ENCODE measurements at places on chromosomes 16 and 17.

DNA sequence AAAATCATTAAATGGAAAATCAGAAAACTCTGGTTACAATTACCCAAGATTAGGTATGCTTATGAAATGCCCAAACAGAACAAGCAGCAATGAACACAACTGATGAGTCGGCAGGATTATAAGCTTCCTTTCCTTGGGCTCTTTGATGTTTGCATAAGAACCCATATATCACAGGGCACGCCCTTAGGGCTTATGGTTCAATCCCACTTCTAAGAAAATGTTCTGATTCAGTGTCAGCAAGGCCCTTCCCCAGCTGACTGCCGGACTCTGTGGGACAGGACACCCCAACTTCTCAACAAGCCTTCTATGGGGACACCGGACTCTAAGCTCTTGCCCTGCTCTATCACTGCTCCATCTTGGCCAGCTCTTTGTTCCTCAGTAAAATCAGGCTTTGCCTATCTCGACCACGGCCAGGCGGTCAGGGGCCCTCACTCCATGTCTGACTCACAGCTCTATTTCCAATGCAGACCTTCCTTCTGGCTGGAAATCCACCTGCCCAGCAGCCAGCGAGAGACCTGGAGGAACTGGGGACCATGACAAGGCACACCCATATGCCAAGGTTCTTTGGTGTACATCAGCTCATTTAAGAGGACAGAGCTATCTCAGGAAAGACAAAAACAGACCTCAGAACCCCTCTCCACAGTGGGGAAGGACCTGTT is 26.8 kb downstream of the LITAFD start:
- DNase-seq = no peak

- no peak for DNase-seq
Observed at GRCh38 chr17:48584223-48584741, 5.8 kb downstream of the HOXB3 start.

DNA sequence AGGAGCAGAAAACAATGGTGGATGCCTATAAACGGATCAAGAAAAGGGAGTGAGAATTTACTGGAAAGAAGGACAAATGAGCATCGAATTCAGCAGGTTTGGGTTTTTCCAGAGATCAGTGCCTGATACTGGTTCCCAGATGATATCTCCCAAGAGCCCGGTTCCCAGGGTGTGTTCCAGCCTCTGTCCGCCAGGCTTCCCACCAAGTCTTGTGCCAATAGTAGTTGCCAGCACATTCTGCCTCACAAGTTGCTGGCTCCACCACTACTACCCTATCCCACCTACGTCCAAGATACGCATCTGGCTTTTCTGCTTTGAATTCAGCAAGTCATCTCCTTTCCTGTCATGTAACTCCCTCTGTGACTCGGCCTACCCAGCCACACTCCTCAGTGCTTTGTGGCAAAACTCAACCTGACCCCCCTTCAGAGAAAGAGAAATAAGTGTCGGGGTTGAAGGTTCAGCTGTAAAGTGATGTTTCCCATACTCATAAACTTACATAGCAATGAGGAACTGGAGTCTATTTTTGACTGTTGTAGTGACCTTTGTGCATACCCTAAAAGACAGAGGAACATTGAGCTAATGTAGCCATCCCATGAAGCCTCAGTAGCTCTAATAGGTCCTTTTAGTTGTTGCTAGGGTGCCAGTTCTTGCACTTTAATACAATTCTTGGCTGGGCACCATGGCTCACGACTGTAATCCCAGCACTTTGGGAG is 277.0 kb downstream of the IRX3 start:
- DNase-seq = no peak

GRCh38 chr17:55768936-55769624 is 18.2 kb downstream of the PCTP start:
- no peak for DNase-seq

DNA sequence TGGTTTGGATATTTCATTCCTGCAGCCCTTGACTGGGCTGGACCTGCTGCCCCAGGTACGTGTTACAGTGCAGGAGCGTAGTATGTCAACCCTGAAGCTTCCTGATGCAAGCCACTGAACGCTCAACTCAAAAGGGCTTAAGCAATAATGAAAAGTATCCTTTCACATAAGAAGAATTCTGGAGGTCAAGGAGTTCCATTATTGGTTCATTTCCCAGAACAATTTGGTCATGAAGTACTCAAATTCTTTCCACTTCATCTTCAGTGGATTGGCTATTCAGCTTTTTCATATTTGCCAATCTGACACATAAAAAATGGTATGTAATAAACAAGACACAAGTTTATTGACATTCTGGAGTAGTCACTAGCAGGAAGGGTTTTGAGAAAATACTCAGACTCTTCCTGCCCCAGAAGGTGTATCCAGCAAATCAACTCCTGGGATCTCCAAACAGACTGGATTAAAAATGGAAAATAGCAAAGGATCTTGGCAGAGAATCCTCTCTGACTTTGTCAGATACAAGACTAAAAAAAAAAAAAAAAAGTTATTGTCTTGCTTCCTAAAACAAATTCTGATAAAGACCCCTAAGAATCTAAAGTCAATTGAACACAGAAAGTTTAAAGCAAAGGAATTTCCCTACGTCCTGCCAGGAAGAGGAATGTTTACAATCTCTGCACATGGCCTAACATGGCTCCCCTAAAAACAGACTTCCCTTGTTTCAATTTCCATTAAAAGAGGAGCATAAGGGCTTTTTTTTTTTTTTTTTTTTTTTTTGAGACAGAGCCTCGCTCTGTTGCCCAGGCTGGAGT is 37.5 kb upstream of the WSB1 start:
- no peak for DNase-seq

DNA sequence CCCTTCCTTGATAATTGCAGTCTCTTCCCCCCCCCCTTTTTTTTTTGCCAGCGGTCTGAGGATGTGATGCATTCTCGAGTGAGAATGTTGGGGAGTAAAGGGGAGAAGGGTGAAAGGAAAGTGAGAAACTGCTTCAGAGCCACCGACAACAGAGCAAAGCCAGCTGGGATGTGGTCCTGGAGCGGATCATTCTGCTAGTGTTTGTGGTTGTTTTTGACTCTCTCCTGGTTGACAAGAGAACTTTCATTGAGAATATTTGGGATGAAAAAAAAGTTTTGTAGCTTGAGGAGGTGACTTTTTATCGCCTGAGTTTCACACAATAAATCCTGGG is 1.3 kb downstream of the NF1 start:
- DNase-seq = peak; percentile 33

GRCh38 chr16:50685462-50686063 is 4.5 kb upstream of the SNX20 start:
- no peak for DNase-seq

DNA sequence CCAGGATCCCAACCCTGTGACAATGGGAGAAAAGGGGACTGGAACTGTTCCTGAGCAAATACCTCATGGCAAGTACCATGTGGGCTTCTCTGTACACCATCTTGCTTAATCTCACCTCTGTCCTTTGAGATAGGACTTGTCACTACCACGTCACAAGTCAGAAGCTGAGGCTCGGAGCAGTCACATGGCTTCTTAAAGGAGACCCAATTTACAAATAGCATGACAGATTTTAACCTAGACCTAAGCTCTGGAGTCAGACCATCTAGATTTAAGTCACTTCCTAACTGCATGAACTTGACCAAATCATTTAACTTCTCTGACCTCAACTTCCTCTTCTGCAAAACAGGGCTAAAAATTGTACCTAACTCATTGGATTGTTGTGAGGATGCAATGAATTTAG is 36.0 kb upstream of the CCL1 start:
- no peak for DNase-seq

- DNase-seq = no peak
Observed at GRCh38 chr17:17062866-17063265, 20.6 kb downstream of the MPRIP start.

GRCh38 chr17:58215685-58216084 is 3.4 kb downstream of the MKS1 start:
- no peak for DNase-seq

DNA sequence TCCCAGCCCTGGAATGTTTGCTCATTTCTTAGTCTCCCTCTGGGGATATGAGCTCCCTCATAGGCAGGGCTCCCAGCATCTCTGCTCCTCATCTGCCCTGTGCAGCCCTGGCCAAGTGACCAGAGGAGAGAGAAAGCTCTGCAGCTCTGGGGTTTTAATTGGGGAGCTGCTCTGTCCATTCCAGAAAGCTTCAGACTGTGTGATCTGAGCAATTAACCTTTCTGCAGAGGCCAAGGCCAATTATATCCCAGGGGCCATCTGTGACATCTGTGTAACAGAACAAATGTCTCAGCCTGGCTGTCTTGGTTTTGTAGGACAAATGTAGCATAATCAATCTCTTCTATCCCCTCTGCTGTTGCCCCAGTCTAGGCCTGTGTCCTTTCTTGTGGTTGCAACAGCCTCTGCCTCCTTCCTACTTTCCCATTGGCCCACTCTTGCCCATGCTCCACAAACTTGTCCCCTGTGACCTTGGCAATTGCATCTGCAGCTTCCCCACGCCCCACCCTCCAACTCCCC is 156.0 kb downstream of the GSG1L start:
- no peak for DNase-seq

- no peak for DNase-seq
Observed at GRCh38 chr17:66192378-66192687, 400 bp upstream of the CEP112 start.

DNA sequence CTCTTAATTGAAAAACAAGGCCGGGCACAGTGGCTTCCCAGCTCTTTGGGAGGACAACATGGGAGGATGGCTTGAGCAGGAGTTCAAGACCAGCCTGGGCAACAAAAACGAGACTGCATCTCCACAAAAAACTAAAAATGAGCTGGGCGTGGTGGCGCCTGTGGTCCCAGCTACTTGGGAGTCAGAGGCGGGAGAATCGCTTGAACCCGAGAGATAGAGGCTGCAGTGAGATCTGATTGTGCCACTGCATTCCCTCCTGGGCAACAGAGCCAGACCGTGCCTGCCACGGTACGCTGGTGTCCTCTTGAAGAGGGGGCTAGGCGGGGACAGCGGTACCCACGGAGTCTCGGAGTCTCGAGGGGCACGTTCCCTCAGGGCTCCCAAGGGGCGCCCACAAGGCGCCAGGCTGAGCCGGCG is 27.9 kb upstream of the ADORA2B start:
- DNase-seq = no peak

DNA sequence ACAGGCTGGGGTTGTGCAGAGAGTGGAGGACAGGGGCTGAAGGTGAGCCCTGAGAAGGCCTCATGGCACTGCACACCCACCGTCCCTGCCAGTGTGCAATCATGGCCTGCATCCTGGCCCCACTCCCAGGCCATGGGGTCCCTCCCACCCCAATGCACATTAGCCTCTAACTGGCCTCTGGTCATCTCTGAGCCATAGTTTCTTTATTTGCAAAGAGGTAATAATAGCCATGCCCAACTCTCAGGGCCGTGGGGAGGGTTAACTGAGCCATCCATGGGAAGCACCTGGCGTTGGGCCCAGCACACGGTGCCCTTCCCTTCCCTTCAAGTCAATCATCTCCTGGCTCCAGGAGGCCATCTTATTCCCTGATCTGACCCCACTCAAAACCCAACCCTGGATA is 10.8 kb upstream of the ITGA3 start:
- no peak for DNase-seq

GRCh38 chr17:57853695-57854094 is 3.9 kb upstream of the MRPS23 start:
- DNase-seq = no peak

- DNase-seq = no peak
Observed at GRCh38 chr17:82049106-82049505, 2.5 kb downstream of the RFNG start.

DNA sequence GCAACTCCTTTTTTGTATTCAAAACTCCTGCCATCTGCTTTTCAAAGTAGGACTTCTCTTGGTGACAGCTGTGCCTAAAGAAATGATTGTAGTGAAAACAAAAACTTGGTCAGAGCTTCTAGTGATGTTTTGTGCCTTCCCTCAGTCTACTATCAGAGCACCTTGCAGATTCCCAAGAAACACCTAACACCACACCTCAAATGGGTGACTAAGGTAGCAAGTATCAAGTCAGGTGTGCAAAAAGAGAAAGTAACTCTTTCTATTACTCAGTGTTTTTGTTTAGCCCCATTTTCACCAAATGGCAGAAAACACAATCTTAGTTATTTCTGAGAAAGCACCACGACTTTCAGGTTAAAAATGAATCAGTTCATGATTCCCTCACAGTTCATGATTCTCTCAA is 2.0 kb upstream of the PMFBP1 start:
- DNase-seq = no peak

- DNase-seq = no peak
Observed at GRCh38 chr16:29729116-29729521, 16.7 kb downstream of the C16orf54 start.

DNA sequence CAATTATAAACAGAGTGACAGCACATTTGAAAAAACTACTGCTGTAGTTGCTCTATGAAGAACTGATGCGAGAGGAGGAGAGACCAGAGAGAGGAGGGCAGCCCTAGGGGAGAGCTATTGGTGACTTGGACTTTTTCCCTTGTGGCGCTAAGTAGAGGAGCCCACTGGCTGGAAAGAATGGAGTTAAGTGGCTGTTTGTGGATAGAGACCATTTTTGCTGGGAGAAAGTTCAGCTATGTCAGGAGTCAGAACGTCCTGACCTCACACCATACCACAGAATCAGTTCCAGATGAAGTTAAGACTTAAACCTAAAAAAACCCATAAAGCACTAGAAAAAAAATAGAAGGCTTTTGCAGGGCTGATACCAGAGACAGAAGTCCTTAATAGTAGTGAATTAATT is 2.0 kb downstream of the POLR2A start:
- no peak for DNase-seq

- DNase-seq = no peak
Observed at GRCh38 chr16:7303052-7303610, 29.5 kb upstream of the RBFOX1 start.

GRCh38 chr17:66466840-66467367 is 164.5 kb downstream of the PRKCA start:
- peak; percentile 48 for DNase-seq

- peak; percentile 55 for DNase-seq
Observed at GRCh38 chr17:78736526-78737079, 45.5 kb downstream of the CYTH1 start.

Measured in right lung (tissue), 10 donors.